ENCODE measurements at places on chromosomes 7 and 10. TPM values are rescaled to one million over a fixed set of nuclear protein-coding genes. Genes with fewer than 3 reads are reported as not detected.

NYAP1 gene
- 0.17 TPM for total RNA-seq

DNA sequence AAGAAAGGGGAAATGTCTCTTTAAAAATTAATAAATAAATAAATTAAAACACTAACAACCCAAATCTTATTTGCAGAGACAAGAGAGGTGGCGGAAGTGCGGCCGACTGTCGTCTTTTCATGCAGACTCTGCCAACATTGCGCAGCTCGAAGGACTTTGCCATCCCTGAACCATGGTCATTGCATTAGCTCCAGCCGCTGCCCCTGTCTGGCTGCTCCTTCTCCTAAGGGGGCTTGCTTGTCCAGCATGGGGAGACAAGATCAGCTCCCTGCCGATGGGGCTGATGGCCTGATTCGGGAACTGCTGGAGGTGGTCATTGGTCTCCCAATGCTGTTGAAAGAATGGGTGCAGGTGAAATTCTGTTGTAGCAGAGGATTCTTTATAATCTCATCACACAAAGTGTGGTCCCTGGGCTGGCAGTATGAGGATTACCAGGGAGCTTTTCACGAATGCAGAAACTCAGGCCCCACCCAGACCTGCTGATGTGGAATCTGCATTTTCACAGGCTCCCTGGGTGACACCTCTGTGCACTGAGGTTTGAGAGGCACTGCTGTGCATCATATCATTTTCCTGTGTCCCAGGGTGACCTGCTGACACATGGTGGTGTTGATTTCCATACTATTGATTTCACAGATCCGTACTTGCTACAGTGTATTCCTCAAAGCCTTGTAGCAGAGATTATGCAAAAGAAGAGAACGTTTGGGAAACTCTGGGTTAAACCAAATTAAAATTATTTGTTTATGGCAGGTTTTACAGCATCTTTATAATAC lies 172.4 kb upstream of the ZMIZ1 start:
- no peak for DNase-seq

GRCh38 chr7:46932676-46933424 lies 649.1 kb downstream of the TNS3 start:
- DNase-seq: no peak

HSPA12A gene
- total RNA-seq: 0.40 TPM

DNA sequence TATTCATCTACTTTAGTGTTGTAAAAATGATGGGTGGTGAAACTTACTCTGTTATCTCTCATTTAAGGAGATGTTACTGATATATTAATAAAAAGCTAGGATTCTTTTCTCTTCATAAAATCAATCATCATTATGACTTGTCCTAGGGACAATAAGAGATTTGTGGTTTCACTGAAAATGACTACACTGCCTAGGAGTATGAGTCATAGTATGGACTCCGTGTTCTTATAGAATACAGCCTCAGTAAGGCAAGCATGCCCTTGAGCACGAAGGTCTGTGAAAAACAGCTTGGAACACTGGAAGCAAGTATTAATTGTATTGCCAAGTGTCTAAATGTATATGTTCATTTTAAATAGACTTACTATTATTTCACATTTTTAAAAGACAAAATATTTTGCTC lies 749.2 kb upstream of the PCDH15 start:
- DNase-seq: no peak

DNA sequence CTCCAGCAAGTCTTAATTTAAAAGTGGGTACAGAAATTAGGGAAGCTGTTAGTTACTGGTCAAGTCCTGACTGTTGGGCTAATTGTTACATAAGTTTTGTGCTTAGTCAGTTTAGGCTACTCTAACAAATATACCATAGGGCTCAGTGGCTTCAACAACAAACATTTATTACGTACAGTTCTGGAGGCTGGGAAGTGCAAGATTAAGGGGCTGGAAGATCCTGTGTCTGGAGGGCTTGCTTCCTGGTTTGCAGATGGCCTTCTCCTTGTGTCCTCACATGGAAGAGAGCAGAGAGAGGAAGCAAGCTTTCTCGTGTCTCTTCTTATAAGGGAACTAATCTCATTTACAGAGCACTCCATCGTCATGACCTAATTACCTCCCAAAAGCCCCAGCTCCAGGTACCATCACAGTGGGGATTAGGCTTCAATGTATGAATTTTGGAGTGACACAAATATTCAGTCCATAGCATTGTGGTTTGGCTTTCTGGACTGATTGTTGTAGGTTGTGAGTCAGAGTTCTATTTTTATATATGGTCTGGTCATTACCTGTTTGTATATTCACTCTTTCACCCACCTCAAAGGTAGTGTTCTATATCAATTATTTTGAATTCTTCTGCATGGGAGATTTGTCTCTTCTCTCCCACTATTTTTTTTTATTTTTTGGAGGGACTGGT lies 17.1 kb downstream of the ST7 start:
- no peak for DNase-seq

ADAM22 gene
- 1.8 TPM for total RNA-seq

C10orf71 gene
- not detected for total RNA-seq

PRPS1L1 gene
- not detected for total RNA-seq

DNA sequence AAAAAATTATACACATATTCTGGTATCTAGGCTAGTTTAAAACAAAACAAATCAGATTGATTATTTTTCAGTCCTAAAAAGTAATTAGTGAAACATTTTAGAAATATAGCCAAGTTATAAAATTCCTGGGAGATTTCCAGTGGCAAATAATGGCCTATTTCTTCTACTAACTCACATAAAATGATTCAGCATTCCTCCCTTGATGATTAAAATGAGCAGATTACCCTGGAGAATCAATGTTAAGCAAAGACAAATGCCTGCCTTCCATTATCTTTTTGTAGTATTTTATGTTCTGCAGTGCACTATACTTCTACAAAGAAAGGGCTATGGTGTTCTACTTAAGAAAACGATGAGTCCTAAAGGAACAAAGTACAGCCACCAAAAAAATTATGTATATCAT lies 53.6 kb downstream of the PARD3 start:
- no peak for DNase-seq

HNRNPF gene
- 504 TPM for total RNA-seq

DNA sequence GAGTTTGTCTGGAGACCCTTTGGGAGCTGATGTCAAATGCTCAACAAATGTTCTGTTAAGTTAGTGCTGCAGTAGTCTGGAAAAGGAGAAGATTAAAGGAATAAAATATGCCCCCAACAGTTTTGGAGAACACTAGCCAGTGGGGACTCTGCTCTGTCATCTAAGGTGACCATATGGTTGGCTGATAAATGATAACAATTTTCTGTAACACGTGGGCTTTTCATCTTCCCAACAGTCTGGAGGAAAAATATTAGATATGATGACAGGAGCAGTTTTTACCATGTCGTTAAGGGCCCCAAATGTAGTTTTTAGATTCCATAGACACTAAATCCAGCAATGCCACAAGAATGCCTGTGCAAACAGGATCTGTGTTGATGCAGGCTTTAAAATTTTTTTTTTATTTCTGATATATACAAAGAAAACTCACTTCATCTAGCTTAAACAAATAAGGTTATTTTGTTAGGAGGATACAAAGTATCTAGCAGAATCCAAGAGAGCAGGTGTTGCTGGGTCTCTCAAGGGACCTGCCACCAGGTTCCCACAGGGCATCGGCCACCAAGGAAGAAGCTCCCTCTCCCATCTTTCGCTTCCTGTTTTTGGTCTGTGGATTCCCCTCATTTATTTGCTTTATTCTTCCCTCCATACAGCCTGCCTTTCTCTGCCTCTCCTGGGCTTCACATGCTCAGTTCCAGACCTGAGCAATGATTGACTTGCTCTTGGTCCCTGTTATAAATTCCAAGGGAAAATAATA lies 6.2 kb upstream of the CFAP58 start:
- DNase-seq: no peak

IFIT1 gene
- 5.5 TPM for total RNA-seq

RADIL gene
- total RNA-seq: 0.19 TPM

STMP1 gene
- total RNA-seq: 17.3 TPM
